ENCODE measurements at places on chromosomes 6 and 20. TPM values are rescaled to one million over a fixed set of nuclear protein-coding genes. Genes with fewer than 3 reads are reported as not detected.

UNC5CL gene
- 0.20 TPM for total RNA-seq

HLA-DQB2 gene
- not detected for total RNA-seq

TASP1 gene
- total RNA-seq = 12.2 TPM

PLA2G7 gene
- total RNA-seq = not detected

WFDC5 gene
- not detected for total RNA-seq

JAG1 gene
- 50.9 TPM for total RNA-seq

Data from A549 treated with CpdA at 1 μM for 4 hours (cell line).